ENCODE measurements at places on chromosomes 4 and X.
A peak's percentile ranks its signal among the peaks of the same experiment; 100 is the strongest.

- DNase-seq, result no peak
These were observed 894.7 kb upstream of the INTU start for GRCh38 chr4:126737899-126738526.

DNA sequence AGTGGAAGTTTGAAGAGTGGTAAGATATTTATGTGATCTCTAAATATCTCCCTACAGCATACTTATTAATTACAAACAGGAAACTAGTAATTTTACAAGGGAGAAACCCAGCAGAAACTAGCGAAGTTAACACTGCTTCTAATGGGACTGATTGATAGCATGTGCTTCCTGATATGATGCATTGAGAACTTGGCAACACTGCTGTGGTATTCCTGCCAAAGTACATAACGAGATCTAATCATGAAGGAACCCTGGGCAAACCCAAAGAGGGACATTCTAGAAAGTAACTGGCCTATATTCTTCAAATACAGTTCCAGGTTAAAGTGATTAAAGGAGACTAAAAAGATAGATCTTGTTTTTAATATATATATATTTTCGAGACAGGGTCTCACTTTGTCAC is 4.6 kb upstream of the GPR34 start:
- DNase-seq, result no peak

DNA sequence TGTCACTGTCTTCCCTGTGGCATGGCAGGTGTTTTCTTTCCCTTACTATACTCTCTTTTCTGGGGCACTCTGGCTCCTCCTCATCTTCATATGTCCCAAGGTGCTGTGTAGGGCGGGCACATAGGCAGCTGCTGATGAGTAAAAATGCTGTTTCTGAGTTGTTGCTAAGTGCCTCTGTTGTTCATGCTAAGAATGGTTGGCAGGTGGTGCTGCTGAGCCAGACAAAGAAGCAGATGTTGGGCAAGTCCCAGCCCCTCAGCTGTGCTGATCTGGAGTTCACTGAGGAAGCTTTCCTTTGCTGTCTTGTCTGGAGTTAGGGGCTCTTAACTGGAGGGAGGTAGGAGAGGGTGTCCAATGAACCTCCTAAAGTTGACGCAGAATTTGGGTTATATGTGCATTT is 40.6 kb downstream of the HADH start:
- DNase-seq, result peak; percentile 23

- DNase-seq, result no peak
These were observed 35.7 kb upstream of the GABRQ start for GRCh38 chrX:152601848-152602616.

GRCh38 chrX:5726224-5726623 is 502.4 kb downstream of the NLGN4X start:
- no peak for DNase-seq

DNA sequence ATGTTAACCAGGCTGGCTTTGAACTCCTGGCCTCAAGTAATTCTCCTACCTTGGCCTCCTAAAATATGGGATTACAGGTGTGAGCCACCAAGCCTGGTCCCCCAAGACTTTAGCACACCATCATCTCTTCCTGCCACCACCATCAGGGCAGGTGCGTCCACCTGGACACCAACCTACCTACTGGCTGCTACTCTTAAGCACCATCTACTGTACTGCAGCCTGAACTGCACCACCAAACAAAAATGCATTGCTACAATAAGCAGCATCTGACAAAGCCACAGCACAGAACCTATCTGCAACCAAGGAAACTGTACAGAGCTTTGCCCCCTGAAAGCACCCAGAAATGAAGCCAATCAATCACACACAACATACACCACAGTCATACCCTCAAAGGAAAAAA is 139.7 kb downstream of the EFHC2 start:
- DNase-seq, result peak; percentile 57

- DNase-seq, result no peak
These were observed 7.0 kb upstream of the FGFBP1 start for GRCh38 chr4:15945516-15945915.

- DNase-seq, result no peak
These were observed 184.3 kb upstream of the NUDT6 start for GRCh38 chr4:123106747-123107146.

- DNase-seq, result no peak
These were observed 664.5 kb downstream of the PDHA2 start for GRCh38 chr4:96504386-96504785.
